RPMI7951 (cell line): ENCODE measurements at places on chromosomes 1 and 21. TPM values are rescaled to one million over a fixed set of nuclear protein-coding genes. Genes with fewer than 3 reads are reported as not detected.

DNA sequence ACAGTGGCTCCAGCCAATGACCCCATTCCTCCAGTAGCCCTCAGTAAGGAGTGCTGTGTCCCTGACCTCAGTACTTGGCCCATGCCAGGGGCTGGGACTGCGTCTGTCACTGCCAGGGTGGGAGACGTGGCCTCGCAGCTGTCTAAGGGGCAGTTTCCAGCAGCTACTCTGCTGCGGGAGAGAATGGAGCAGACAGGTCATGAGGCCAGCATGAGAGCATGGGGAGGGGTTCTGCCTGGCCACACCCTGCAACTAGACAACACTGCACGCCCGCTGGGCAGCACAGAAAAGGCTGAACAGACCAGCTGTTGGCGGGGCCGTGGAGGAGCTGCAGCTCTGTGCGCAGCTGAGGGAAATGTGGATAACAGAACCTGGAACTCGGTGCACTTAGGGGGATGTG, 91.6 kb upstream of the COL6A1 start:
- DNase-seq = no peak

DNA sequence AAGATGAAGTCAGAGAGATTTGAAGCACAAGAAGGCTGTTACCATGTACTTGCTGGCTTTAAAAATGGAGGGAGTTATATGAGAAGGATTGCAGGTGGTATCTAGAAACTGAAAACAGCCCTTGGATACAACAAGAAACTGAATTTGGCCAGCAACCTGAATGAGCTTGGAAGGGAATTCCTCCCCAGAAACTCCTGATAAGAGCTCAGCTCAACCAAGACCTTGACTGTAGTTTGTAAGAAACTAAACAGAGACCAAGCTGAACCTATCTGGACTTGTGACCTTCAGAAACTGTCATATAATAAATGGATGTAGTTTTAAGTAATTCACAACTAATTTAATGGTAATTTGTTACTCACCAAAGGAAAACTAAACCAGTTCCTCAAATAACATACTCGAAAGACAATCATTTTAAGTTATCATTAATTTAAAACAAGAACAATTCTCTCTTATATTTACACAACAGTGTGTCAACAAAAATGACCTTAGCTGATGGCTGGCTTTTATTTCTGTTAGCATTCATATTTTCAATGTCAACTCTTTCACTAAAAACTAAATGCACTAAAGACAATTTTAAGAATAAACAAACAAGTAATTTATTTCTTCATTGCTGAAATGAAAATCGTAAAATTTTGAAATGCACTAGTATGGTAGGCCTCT, 1218.4 kb upstream of the TMPRSS15 start:
- DNase-seq = no peak

DNA sequence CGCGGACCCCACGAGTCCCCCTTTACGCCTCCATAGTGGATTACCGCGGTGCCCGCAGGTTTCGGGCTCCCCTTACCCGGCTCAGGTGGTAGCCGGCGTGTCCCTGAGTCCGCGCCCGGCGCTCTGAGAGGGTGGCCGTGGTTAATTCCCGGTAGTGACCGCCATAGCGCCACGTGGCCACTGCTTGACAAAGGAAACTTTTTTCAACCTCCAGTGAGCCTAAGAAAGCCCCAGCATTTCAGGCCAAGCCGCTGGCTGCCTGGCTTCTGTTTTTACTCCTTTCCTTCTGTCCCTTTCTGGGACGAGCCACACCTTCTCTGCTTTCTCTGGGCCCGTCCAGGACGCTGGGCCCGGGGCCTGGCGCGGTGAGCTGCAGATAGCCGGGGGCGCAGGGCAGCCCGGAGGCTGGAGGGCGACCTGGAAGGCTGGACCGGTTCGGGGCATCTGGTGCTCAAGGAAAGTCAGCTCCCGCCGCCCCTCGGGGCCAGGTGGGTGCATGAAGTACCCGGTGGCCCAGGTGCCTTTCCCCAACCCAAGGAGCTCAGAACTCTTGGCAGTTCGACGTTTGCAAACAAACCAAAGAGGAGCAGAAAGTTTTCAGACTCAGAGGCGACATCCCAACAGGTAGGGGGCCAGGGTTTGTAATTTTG, 540 bp upstream of the C1orf198 start:
- peak; percentile 44 for DNase-seq

- DNase-seq = no peak
Measured at GRCh38 chr1:61670016-61670415, 54.9 kb downstream of the TM2D1 start.

DNA sequence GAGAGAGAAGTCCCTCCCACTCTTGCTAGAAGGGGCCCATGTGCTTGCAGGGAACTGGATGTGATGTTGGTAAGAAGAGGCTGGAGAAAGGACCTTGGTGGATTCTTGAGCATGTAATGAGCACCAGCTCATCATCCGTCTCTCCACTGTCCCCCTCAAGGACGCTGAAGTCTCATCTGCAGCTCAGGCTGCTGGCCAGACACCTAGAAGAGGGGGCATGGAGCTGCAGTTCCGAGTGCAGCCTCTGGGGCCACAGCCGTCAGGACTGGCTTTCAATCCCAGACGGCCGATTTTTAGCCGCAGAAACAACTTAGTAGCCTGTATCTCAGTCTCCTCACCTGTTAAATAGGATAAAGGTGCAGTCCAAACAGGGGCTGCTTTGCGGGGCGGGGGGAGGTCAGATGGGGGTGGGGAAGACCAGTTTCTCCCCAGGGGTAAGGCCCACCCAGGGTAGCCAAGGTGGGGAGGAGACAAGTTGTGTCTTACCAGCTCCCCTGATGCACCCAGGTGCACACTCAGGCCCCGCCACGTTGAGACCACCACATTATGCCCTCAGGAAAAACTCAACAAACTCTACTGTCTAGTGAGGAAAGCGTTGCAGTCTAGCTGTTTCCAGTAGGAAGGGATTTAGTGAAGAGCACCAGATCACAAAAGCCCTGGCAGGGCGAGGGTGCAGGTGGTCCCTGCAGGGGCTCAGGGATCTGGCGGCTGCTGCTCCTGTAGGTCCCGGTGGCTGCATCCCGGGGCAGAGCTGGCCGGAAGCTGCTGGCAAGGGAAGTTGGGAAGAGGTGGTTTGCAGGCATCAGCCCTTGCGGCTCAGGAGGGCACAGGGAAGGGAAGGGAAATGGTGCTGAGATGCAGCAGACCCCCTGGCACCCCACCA, 29.5 kb downstream of the LDLRAP1 start:
- DNase-seq = peak; percentile 57

- no peak for DNase-seq
Measured at GRCh38 chr1:211296396-211296795, 30.2 kb upstream of the TRAF5 start.

- no peak for DNase-seq
Measured at GRCh38 chr1:2373551-2374251, 17.7 kb downstream of the MORN1 start.

DNA sequence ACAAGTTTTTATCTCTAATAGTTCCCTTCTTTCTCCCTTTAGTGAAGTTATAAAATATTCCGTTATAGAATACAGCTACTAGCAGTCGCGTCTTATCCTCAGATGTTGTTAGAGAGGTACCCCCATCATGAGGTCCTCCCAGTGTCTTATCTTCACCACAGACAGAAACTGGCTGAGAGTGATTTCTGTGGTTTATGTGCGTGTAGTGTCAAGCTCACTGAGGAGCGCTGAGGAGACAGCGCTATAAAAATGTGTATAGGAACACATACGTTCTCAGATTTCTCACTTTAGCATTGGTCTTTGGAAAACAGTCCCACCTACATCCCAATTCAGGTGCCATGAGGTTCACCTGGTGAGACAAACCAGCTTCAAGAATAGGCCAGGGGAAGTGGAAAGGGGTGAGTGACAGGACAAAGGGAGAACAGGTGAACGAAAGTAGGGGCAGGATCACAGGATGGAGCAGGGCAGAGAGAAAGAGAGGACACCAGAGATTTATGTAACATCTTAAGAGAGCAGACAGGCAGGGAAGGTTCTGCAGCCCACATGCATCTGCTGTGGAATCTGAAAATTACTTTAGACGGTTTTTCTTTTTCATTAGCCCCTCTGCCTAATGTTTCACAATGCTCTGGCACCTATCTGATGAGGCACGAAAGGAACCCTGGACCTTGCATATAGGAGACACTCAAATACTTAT, 2.7 kb upstream of the PLEKHO1 start:
- no peak for DNase-seq

DNA sequence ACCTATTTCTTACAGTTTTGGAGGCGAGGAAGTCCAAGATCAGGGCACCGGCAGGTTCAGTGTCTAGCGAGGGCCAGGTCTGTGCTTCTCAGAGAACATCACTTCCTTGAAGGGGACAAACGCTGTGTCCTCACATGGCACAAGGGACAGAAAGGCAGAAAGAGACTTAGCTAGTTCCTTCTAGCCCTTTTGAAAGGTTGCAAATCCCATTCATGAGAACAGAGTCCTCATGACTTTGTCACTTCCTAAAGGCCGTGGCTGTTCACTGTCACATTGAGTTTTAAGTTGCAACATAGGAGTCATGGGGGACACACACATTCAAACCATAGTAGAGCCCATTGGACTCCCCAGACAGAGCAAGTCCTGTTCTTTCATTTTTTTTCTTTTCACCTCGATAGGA, 27.4 kb downstream of the PER3 start:
- no peak for DNase-seq

DNA sequence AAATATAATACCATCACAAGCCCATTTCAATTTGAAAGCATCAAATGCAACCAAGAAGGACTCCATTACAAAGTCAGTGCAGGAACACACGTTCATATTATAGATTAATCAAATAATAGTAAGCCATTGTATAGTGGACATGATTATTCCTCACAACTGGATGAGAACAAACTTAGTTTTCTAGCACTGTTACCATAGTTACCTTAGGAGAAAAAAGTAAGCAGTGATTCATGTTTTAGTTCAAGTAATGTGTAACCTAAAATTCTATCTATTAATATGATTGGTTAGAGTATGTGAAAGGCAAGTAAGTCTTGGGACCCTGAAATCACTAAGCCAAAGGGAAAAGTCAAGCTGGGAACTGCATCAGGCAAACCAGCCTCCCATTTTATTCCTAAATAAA, 15.2 kb downstream of the SSX2IP start:
- no peak for DNase-seq

DNA sequence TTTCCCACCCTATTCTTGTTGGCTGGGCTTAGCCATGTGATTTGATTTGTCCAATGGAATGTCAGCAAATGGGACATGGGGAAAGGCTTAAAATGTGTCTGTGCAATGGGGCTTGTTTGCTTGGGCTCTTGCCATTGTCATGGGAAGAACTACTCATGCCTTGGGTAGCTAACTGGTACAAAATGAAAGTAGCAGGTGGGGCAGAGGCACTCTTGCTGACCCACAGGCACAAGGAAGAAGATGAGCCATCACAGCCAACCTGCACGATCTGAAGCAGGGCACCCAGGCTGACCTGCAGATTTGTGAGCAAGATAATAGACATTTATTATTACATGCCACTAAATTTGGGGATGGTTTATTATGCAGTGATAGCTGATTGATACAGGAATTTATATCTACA, 305.9 kb upstream of the CAMK1G start:
- DNase-seq = no peak

DNA sequence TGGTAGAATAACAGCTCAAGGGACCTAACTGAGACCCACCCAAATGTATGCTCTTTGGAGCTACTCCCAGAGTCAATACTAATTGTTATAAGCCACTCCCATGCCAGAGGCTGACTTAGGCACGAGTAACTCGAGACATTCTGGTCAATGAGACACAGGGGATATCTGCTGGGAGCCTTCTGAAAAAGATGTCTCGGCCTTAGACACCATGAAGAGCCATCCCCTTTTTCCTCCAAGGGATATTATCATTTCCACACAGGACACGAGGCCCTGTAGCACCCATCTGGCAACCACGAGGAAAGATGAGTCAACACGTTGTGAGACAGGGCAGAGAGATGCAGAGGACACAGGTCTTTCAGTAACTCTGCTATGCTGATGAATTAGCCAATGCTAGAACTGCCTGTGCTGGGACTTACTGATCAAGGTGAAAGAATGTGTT, 30.7 kb downstream of the ITPKB start:
- DNase-seq = peak; percentile 88

GRCh38 chr1:167911413-167911812, 2.5 kb downstream of the ADCY10 start:
- DNase-seq = no peak

GRCh38 chr1:40273547-40274166, 15.6 kb downstream of the ZMPSTE24 start:
- no peak for DNase-seq

- peak; percentile 3 for DNase-seq
Measured at GRCh38 chr1:213120386-213120785, 69.3 kb downstream of the RPS6KC1 start.

Gene SCAF4
- total RNA-seq = 4.3 and 4.9 TPM in 2 replicates

Gene HCRTR1
- not detected in 2 replicates for total RNA-seq

Gene FLG2
- total RNA-seq = not detected in 2 replicates

Gene FMO2
- total RNA-seq = under 0.01 and 0.20 TPM in 2 replicates

Gene DR1
- total RNA-seq = 63.0 and 69.7 TPM in 2 replicates

Gene YIPF1
- 29.0 and 32.3 TPM in 2 replicates for total RNA-seq
